CD4-positive, alpha-beta T cell treated with Interleukin-4 for 1 hour (primary cell): ENCODE measurements at places on chromosomes 13 and 19.

DNA sequence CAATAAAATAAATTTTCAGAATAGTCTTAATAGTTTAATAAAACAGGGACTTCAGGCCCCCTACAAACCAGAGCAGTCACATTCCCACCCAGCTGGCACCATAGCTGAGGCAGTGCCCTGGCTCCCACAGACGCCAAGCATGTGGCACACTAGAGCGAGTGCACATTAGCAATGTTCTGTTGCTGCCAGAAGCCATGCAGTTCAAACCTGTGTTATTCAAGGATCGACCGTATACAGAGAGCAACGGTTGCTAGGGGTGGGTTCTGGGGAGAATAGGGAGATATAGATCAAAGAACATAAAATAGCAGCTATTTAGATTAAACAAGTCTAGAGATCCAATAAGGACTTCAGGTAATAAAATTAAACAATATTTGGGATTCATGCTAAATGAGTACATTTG, 419.3 kb upstream of the KLHL1 start:
- no peak for DNase-seq

DNA sequence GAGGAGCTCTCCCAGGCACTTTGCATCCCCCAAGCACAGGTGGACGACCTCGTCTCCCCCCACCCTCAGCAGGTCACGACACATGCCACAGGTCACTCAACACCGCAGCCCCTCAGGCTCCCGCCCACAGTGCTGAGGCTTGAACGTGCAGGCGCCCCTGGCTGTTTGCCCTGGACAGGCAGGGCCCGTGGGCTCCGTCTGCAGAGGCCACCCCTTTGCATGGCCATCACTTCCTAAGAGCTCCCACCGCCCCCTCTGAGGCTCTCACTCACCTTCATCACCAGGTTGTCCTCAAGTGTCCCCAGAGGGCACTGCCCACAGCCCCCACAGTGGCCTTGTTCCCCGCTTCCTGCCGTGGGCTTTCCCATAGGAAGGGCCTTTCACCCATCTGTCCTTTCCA, 132.1 kb upstream of the MCF2L start:
- DNase-seq: no peak

DNA sequence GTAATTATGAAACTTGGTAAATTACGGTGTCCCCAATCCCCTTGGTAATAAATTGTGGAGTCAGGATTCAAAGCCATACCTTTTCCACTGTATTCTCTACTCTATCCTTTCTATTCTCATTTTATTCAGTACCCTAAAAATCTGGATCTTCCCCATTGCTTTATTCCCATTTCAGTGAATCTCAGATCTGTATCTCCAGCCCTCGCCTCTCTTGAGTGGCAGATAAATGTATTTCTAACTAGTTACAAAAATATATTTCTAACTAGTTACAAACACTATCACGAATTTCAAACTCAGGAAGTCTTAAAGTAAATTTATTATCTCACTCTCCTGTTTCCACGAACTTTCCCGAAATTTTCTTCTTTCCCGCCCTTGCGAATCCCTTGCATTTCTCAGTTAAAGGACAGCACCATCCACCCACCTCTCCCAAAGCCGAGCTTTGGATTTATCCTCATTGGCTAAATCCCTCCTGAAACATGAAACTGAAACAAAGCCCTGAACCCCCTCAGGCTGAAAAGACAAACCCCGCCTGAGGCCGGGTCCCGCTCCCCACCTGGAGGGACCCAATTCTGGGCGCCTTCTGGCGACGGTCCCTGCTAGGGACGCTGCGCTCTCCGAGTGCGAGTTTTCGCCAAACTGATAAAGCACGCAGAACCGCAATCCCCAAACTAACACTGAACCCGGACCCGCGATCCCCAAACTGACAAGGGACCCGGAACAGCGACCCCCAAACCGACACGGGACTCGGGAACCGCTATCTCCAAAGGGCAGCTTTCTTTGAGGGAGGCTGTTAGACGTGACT, 164.3 kb upstream of the PABPC3 start:
- no peak for DNase-seq

- no peak for DNase-seq
These were observed 1.5 kb downstream of the GPC6 start for GRCh38 chr13:93227878-93228642.

- no peak for DNase-seq
These were observed 7.5 kb downstream of the TEX29 start for GRCh38 chr13:111327730-111328573.

- no peak for DNase-seq
These were observed 985.6 kb downstream of the SLITRK5 start for GRCh38 chr13:88656751-88657150.

GRCh38 chr13:46296921-46297320, 85.2 kb downstream of the LRRC63 start:
- DNase-seq: no peak

- DNase-seq: no peak
These were observed 79.5 kb upstream of the SERP2 start for GRCh38 chr13:44293908-44294735.

DNA sequence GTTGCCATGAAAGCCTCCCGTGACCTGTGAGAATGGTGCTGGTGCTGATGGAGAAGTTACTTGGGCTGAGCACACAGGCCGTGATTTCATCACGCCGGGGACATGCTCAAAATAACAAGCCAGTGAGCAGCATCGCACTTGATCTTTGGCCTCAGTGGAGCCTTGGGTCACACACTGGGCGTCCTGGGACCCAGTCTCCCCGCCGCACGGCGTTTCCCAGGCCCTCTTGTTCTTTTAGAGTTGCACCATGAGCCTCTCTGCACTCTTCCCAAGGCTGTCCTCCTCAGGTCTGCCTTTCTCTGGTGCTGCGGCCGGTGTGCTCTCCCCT, 9.5 kb upstream of the NDUFS7 start:
- DNase-seq: no peak

GRCh38 chr13:107734891-107735625, 480.3 kb downstream of the LIG4 start:
- no peak for DNase-seq

DNA sequence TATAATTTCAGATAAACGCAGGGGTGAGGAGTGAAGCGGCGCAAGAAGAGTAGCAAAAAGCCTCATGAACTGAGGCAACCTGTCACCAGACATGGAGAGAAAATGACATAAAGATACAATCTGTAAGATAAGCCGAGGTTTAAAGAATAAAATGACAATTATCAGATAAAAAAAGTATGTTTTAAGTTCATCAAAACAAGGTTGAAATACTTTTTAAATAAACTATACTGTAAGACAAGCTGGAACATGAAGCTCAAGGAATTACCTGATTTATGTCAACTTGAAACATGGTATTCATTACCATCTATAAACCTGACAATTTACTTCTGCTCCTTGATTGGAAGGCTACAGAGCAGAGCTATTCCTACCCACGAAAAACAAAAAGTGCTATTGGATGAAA, 61.6 kb downstream of the MYCBP2 start:
- DNase-seq: no peak

GRCh38 chr13:33032037-33032625, 15.9 kb downstream of the KL start:
- no peak for DNase-seq

DNA sequence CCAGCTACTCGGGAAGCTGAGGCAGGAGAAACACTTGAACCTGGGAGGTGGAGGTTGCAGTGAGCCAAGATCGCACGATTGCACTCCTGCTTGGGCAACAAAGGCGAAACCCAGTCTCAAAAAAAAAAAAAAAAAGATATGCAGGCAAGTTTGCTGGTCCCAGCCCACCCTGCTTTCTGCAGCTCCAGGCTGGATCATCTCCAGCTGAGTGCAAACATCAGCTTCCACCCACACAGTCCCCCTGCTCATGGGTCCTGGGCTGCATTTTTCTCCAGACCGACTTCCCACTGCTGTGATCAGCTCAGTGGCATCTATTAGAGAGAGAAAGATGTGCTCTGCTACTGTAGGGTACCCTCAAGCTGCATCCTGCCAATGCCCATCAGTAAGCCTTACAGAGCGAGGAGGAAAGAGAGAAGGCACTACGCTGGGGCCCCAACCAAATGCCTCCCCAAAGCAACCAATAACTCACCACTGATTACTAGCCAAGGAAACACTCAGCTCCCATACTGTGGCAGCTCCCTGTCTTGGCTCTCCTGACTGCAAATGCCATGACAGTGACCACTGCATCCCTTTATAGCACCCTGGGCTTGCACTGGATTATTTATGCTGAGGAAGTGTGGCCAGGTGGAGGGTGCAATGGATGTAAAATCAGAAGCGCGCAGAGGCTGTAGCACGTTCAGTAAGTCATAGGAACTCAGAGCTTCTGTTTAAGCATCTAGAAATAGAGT, 170.9 kb upstream of the ZNF507 start:
- no peak for DNase-seq

DNA sequence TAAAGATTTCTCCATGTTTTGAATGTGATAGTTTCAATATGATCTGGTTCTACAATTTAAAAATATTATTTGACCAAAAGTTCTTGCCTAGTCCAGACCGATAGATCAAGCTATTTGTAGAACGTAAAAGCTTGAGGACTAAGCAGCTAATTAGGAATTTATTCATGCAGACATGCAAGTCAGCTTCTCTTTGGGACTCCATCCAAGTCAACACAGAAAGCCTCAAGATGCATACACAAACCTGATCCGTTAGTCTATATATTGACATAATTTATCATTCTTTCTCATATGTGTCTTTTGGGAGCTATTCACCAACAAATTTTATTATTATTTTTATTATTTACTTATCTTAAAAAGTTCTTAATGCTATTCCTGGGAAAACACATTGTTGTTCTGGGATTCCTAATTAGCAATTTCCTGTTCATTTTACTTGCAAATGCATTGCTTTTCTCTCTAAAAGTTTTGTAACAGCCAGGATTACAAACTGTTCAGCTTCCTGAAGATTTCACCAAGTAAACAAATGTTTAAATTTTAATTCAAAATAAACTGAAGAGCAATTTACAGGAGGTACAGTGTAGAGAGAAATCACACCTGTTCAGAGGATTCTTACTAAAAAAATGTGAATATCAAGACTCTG, 375.3 kb downstream of the GPC5 start:
- DNase-seq: no peak

DNA sequence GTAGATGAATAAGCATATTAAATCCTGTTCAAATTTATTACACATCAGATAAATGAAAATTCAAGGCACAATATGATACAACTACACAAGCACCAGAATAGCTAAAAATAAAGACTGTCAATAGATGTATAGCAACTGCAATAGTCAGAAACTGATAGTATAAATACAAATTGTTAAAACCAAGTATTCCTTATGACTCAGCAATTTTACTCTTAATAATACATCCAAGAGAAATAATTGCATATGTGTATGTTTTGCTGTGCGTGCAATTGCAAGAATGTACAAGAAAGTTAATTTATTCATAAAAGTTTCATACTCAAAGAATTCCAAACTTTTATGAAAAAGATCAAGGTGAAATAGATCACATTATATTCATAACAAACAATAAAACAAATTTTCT, 1338.1 kb downstream of the OLFM4 start:
- DNase-seq: no peak

DNA sequence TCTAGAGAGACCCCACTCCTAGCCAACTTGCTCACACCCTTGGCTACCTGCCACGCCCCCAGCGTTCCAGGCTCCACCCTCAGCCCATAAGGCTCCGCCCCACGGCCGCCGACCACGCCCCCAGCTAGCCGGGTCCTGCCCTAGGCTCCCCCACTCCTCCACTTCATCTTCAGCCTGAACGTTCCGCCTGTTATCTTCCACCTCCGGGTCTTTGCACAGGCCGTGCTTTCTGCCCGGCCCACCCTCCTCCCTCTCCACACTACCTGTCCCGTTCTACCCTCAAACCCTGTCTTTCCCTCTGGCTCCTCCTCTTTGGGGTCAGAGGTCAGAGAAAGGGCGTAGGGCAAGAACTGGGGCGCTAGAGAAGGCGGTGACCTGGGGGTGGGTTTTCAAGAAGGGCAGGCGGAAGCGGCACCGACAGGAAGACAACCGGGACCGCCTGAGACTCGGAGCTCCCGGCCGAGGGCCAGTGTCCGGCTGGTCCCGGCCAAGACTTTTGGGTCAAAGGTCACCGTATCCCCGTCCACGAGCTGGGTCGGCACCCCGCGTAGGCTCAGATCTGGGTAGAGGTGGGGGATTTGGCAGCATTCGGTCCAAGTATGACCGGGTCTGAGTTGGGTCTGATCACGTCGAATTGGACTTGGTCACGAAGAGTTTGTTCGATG, 2.2 kb downstream of the PDE4C start:
- DNase-seq: peak; percentile 35
